NCI-H2081 (cell line): ENCODE measurements at places on chromosomes 1 and 21.

GRCh38 chr1:209689477-209689876, 14.3 kb downstream of the G0S2 start:
- DNase-seq, result no peak

DNA sequence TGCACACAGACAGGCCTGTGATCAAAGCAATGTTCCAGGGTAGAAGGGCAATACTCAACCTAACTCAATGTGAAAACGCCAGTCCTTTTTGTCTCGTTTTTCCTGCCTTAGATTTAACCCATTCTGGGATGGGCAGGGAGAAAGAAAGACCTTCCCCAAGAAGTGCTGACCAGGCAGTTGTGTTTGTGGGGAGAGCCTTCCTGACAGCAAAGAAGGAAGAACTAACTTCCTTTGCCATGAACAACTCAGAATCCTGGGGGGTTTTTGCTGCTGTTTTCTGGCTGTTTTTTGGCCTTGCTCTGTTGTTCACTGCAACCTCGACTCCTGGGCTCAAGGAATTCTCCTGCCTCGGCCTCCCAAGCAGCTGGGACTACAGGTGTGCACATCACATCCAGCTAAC, 112.0 kb upstream of the RAB4A start:
- no peak for DNase-seq

DNA sequence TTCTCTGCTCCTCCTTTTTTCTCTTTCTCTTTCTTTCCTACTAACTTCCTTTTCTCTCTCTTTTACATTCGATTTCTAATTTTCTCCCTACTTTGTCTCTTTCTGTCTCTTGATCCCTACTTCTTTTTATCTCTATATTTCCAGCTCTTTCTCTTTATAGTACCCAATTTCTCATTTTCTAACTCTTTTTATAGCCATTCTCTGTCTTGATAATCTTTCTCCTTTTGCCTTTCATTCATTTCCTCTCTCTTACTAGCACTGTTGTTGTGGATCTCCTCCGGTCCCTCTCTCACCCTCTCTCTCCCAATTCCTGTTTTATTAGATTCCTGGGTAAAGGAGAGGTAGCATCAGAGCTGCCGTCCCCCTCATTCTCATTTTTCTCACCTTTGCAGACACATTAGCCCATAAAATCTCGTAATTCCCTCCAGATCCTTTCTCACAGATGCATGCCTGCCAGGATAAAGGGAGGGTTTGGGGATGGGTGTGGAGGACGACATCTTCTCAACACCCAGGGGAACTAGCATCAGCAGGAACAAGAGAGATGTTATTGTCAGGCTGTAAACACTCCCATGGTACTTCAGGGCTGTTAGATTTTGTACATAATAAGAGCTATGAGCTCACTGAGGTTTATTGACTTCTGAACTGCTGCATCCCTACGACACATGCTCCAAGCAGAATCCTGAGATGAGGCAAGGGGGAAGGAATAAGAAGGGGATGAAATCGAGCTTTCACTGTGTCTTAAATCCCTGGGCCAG, 159.0 kb upstream of the GALNT2 start:
- DNase-seq, result no peak

- DNase-seq, result no peak
Measured at GRCh38 chr1:21334214-21335087, 44.2 kb upstream of the ECE1 start.

DNA sequence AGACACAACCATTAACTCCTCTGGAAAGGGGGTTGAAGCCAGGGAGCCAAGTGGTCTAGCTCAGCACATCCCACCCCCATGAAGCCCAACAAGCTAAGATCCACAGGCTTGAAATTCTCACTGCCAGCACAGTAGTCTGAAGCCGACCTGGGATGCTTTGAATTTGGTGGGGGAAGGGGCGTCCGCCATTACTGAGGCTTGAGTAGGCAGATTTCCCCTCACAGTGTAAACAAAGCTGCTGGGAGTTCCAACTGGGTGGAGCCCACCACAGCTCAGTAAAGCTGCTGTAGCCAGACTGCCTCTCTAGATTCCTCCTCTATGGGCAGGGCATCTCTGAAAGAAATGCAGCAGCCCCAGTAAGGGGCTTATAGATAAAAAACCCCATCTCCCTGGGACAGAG, 193.5 kb downstream of the GPATCH2 start:
- DNase-seq, result no peak

DNA sequence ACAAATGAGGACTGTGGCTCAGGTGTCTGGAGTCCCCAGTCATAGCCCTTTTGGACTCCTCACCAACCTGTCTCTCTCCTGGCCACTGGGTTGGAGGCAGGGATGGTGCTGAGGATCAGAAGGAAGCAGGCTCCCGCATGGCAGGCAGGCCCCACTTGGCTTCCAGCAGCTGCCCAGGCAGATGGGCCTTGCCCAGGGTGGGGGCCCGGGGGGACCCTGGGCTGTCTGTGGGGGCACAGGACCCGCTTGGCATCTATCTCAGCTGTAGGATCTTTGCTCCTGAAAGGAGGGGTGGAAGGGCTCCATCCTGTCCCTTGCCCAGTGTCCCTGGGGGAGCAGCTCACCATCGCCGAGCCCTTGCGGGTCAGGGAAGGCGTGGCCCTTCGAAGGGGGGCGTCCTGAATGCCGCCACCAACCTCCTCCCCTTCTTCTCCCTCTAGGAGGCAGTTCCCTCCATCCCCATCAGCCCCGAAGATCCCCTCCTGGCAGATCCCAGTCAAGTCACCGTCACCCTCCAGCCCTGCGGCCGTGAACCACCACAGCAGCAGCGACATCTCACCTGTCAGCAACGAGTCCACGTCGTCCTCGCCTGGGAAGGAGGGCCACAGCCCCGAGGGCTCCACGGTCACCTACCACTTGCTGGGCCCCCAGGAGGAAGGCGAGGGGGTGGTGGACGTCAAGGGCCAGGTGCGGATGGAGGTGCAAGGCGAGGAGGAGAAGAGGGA, 154.5 kb downstream of the PEX14 start:
- no peak for DNase-seq

DNA sequence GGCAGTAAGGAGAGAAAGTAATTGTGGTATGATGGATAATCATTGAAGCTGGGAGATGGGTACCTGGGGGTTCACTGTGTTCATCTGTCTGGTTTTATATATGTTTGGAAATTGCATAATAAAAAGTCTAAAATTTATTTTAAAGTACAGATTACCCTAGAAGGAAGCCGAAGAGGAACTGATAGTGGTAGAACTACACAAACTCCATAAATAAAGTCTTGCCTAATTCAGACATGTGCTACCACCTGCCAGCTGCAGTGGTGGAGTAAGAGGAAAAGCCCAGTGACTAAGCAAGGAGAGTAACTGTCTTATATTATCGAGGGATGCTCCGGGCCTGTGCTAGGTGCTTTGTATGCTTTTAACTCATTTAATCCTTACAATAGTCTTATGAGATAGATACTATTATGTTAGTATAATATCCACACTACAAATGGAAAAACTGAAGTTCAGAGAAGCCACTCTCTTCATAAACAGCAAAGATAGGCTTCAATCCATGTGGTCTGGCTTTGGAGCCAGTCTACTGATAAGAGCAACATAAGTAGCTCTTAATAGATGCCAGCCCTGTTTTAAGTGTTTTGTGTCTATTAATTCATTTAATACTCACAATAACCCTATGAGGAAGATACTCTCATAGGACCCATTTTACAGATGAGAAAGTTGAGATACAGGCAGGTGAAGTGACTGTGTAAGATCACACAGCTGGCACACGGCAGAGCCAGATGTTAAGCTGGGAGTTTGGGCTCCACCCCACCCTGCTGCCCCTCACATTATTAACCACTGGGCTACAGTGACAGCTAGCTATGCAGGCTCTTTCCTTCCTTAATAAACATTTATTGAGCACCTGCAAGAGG, 56.8 kb upstream of the HNRNPU start:
- DNase-seq, result no peak

- no peak for DNase-seq
Measured at GRCh38 chr1:53091841-53092645, 30.0 kb downstream of the PODN start.

DNA sequence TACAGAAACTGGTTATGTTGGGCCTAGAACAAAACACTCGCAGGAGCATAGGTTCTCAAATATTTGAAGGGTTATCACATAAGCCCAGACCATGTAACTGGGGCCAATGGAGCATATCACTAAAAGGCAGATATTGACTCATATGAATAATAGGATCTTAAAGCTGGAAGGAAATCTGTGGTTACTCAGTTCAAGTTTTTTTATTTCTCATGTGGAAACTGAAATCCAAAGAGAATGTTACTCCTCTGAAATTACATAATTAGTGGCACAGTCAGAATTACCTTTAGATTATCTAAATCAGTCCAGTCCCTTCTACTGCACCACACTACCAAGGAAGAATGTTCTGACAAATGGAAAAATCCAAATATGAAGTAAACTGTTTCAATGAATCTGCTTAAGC, 12.0 kb downstream of the SLAMF8 start:
- DNase-seq, result no peak

GRCh38 chr1:29462096-29462495, 225.8 kb downstream of the PTPRU start:
- DNase-seq, result no peak

DNA sequence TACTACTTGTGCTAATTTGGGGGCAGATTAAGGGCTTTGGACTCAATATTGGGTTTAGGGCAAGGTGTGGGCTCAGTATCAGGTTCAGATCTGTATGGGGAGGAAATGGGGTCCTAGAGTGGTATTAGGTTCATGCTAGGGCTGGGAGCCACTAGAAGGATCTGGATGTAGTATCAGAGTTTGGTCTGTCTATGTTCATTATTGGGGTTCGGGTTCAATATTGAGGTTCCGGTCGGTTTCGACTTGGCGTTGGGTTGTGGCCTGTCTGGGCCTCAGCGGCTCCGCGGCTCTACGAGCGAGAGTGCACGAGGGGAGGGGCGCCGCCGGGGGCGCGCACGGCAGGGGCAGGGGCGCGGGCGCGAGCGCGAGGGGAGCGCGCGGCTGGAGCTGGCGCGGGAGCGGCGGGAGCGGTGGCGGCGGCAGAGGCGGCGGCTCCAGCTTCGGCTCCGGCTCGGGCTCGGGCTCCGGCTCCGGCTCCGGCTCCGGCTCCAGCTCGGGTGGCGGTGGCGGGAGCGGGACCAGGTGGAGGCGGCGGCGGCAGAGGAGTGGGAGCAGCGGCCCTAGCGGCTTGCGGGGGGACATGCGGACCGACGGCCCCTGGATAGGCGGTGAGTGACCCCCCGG, at the start of gene PTPRF:
Gene PTPRF (plus strand): TSS at position 401 of the 624 bp plus-strand sequence. CDS start 14,193 bp downstream, outside the sequence.
- peak; percentile 62 for DNase-seq

- no peak for DNase-seq
Measured at GRCh38 chr1:72288886-72289285, 6.5 kb upstream of the NEGR1 start.
